ENCODE measurements at places on chromosomes 4 and X.

DNA sequence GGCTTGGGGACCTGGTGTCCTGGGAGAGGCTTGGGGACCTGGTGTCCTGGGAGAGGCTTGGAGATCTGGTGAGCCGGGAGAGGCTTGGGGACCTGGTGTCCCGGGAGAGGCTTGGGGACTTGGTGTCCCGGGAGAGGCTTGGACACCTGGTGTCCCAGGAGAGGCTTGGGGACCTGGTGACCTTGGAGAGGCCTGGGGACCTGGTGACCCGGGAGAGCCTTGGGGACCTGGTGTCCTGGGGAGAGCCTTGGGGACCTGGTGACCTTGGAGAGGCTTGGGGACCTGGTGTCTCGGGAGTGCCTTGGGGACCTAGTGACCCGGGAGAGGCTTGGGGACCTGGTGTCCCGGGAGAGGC lies 12.6 kb downstream of the SHOX start:
- no peak for DNase-seq

- DNase-seq, result no peak
Observed at GRCh38 chr4:40581254-40582140, 48.2 kb downstream of the RBM47 start.

- DNase-seq, result peak; percentile 20
Observed at GRCh38 chrX:48631376-48632090, 34.2 kb downstream of the WDR13 start.

GRCh38 chrX:113892891-113893290 lies 691.0 kb upstream of the HTR2C start:
- no peak for DNase-seq

GRCh38 chr4:26611885-26612284 lies 28.0 kb downstream of the TBC1D19 start:
- DNase-seq, result no peak

DNA sequence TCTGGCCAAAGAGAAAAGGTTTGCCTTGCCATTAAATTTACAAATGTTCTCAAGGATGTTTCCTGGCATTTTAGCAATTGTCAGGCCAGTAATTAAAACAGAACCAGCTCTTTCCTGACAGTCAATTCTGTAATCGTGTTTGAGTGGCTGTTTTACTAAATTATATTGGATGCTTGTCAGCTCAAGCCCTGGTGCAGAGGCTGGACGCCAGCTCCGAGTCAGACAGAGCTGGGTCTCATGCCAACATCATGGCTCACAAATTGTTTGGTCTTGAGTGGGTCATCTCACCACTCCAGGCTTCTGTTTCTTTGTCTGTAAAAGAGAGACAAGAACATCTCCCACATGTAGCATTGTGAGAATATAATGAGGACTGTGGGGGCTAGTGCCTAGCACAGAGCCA lies 190.3 kb upstream of the PSAPL1 start:
- DNase-seq, result no peak

DNA sequence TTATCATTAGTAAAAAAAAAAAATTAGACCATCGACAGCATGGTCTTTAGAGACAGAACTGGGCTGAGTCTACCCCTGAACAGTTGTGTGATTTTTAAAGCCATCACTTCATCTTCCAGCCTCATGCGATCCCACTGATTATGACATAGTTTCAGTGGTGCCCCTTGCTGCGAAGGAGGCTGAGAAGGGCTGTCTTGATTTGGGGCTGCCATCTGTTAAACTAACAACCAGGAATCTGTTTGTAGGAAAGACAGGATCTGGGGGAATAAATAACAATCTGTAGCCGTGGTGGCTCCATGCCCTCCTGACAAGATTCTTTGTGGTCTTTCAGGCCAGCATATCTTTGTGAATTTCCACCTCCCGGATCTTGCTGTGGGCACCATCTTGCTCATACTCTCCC lies 17.1 kb downstream of the SLC34A2 start:
- DNase-seq, result no peak

DNA sequence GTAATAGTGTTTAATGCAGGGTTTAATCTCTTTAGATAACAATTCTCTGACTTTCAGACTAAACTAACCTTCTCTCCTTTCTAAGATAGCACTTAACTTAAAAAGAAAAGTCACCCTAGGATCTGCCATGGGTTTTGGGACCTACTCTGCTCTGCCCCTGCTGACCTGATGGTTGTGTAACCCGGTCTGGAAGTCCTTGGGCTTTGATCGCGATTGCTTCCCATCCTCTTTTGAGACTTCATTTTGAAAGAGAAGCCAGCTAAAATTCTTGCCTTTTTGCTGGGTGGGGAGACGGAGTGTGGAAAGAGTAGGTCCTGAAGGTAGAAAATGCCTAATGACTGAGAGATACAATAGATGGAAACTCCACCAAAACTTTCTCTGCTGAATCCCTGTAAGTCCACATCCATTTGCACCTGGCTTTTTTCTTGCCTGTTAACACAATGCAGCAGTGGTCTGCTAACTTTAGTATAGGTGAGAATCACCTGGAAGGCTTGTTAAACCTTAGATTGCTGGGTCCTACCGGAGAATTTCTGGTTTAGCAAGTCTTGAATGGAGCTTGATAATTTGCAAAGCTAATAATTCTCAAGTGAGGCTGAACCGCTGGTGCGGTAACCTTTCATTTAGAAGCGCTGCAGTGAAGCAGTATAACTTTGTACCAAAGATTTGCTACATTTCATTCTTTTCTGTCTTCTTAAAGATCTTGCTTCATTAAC lies 45.6 kb upstream of the CCSER1 start:
- DNase-seq, result no peak

GRCh38 chrX:19990556-19991349 lies at the start of gene BCLAF3:
Gene BCLAF3 (minus strand): TSS chrX:19991061. CDS start chrX:19970264, 20,797 bp downstream.
- no peak for DNase-seq

DNA sequence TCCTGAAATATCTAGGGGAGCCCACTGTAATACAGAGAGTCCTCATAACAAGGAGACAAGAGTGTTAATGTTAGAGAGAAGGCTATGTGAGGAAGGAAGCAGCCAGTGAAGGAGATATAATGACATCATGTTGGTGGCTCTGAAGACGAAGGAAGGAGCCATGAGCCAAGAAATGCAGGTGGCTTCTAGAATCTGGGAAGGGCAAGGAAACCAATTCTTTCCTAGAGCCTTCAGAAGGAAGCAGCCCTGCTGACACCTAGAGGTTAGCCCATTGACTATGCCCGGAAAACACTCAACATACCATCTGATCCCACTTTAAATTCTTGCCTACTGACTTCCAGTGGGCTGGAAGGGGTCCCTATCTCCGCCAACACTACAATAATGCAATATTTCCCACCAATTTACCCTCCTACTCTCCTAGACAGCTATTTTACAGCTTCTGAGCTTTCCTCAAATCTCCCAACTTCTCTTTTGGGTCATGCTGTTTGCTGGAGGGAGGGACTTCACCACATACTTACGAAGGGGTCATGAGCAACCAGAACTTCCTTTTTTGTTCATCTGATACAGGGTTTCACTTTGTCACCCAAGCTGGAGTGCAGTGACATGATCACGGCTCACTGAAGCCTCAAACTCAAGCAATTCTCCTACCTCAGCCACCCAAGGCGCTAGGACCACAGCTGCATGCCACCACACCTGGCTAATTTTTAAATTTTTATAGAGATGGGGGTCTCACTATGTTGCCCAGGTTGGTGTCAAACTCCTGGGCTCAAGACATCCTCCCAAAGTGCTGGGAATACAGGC lies 25.2 kb upstream of the G3BP2 start:
- DNase-seq, result no peak

DNA sequence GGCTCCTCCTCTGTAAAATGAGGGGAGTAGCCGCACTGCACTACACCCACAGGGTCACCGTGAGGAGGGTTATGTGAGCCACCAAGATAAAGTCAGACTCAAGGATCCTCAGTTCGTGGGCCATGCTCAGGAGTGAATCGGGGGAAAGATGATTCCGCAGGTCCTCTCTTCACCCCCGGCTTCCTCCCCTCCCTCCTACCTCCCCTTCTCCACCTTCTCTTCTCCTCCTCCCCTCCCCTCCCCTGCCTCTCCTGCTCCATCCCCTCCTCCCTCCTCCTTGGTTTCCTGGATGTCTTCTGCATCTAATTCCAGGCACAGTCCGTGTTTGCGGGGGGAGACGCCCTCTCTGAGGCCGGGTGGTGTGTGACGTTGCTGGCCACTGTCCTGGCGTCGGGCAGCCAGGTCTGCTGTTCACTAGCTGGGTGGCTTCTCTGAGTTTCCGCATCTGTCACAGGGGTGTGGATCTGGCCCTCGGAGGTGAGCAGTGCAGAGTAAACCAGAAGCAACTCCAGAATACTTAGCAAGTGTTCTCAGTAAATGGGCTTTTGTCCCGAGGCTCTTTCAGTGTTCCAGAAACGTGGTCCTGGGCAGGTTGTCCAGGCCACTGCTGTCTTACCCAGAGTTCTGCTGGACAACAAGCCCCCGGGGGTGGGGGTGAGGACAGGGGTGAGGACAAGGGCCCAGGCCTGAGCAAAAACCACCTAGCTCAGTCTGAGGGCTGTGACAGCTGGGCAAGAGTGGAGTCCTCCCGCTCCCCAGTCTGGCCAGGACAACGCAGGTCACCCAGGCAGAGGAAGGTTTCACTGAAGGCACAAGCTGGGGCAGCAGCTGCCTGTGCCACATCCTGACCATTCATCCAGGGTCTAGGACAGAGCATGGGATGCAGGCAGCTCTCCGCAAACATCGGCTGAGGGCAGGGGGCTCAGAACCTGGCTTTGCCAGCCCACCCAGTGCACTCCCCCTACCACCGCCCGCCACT lies 92.4 kb downstream of the PPP2R2C start:
- no peak for DNase-seq

DNA sequence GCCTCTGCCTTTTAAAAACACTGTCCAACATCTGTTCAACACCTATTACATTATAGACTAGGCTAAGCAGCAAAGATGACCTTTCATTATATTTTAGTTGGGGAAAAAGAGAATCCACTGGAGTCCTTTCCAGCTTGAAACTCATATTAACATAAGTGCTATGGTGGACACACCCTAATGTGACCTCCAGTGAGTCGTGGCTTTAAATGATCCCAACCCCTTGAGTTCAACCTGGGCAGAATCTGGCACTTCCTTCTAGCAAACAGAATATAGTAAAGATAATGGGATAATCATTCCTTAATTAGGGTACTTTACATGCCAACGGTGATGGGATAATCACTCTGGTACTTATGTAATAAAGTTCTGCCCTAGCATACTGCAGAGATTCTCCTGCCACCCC lies 162.6 kb downstream of the MAB21L2 start:
- DNase-seq, result no peak

DNA sequence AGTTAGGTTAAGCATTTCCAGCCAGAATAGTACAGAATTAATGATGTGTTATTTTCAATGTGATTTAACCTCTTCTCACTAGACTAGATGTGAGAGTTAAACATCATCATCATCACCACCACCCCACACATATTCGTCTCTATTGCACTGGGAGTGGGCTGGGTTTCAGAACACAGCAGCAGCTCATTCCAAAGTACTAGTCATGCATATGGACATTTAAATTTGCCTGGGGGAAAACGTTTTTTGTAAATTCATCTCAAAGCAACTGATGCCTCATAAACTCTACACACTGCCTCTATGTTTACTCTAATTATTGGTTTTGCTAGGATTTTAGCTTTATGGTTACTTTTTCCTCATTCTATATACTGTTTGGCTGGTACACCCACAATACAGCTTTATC lies 509.1 kb downstream of the PPP4R3C start:
- no peak for DNase-seq

DNA sequence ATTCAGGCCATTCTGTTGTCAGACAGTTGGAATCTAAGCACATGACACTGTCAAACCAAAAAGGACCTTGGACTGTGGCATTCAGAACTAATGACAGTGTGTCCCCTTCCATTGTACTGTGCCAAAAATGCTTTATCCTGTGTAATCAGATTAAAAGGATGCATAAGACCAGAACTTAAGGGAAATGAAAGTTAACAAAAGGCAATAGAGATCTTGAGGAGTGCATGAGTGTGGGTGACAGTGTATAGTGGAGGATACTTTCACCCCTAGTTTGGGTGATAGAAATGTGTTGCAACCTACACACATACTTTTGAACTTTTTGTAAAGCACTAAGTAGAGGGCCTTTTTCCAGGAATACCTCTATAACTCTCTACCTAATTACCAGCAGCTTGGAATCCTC lies 4.5 kb downstream of the CYSLTR1 start:
- DNase-seq, result no peak

GRCh38 chr4:7457201-7458065 lies 22.7 kb upstream of the PSAPL1 start:
- DNase-seq, result no peak

- DNase-seq, result no peak
Observed at GRCh38 chrX:19721726-19722370, 165.6 kb downstream of the SH3KBP1 start.

GRCh38 chrX:9464435-9465371 lies at the start of gene TBL1X:
Gene TBL1X (plus strand): TSS chrX:9465058. CDS start chrX:9653587, 188,529 bp downstream.
- DNase-seq, result no peak

DNA sequence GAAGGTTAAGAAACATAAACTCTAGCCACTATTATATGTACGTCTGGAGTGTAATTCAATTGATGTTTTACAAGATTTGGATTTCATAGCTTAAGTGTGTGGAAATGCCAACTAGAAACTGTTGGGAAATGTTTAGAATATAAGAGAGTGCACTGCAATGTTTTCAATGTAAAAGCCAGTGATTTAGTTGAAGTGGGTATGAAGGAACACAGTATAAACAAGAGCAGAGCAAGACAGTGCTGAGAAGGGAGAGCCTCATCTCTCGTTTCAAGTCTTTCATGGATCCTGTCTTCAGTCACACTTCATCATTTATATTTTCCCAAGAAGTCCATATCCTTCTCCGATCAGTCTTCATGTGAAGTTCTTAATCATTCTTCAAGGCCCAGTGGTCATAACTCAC lies 163.9 kb upstream of the ETNPPL start:
- no peak for DNase-seq

GRCh38 chr4:78692822-78693170 lies 83.4 kb upstream of the BMP2K start:
- no peak for DNase-seq

DNA sequence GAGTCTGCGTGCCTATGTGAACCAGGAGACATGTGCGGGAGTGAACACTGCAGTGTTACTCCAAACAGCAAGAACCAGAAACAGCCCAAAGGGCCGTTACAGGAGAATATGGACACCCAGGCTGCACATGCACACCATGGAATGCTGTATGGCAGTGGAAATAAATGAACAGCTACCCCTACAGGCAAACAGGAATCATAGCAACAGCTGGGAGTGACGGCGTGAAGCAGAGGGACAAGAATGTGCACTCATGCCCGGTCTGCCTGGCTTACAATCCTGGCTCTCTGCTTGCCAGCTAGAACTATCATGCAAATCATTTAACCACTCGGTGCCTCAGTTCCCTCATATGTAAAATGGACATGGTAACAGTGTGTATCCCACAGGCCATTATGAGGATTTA lies 16.6 kb downstream of the GPKOW start:
- no peak for DNase-seq

GRCh38 chr4:136078976-136079375 lies 1453.3 kb downstream of the PCDH18 start:
- DNase-seq, result peak; percentile 39

GRCh38 chr4:55887594-55887993 lies 34.1 kb downstream of the EXOC1 start:
- DNase-seq, result no peak

Data from SK-N-MC (cell line).